ENCODE measurements at places on chromosomes 12 and 14.

DNA sequence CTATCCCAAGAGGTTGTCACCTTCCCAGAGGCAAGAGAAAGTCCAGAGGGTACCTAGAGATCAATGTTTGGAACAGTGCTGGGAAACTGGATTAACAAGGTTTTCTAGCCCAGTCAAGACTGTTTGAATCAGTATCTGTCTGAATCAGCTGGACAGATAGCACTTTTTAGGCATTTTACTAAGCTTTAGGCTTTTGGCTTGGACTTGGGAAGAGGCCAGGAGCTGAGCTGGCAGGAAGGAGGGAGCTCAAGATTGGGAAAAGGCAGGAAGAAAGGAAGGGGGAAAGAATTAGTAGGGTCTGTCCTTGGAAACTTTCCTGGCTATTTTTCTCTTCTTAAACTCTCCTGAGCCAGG is 8.3 kb downstream of the IKZF4 start:
- DNase-seq = no peak

GRCh38 chr14:65237941-65238340 is 135.6 kb upstream of the MAX start:
- DNase-seq = no peak

DNA sequence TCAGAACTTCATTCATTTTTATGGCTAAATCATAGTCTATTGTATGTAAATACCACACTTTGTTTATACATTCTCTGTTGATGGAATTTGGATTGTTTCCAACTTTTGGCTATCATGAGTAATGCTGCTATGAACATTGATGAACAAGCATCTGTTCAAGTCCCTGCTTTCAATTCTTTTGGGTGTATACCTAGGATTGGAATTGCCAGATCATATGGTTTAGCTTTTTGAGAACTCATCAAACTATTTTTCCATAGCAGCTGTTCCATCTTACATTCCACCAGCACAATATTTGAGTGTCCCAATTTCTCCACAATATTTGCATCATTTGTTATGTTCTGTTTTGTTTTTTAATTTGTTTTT is 52.3 kb upstream of the CCND2 start:
- DNase-seq = no peak

GRCh38 chr12:40439771-40440492 is 215.1 kb downstream of the LRRK2 start:
- no peak for DNase-seq

- DNase-seq = no peak
Observed at GRCh38 chr12:92550661-92551060, 152.1 kb upstream of the PLEKHG7 start.

- DNase-seq = peak; percentile 62
Observed at GRCh38 chr12:40693207-40693821, 1.1 kb downstream of the CNTN1 start.

DNA sequence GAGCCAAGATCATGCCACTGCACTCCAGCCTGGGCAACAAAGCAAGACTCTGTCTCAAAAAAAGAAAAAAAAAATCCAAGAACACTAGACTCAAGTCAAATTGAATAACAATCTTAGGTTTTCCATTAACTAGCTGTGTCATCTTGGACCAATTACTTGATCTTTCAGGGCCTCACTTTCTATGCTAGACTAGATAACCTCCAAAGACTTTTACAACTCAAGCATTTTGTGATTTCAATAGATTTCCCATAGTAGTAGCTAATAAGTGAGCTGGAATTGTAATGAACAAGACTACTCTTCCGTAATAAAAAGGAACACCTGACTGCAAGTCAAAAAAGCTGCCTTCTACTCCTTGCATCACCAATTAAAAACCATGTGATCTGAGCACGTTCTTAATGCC is 127.0 kb upstream of the SSTR1 start:
- no peak for DNase-seq

- no peak for DNase-seq
Observed at GRCh38 chr14:74368441-74368840, 20.2 kb downstream of the VRTN start.

- DNase-seq = no peak
Observed at GRCh38 chr12:76124456-76124855, 40.0 kb upstream of the NAP1L1 start.

DNA sequence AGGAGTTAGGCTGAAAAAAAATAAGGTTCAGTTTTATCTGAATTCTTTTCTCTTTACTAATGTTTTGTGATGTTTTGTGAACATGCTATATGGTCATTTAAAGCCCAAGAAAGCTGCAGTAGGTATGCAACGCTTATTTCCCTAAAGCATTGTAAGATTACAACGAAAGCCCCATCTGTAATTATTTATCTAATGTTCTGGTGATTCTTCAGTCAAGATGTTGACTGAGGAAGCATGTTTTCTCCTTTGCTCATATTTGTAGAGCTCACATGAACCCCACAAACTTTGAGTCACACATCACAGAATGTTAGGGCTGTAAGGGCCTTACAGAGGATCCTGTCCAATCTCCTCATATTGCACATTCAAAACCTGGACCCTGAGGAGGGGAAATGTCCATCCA is 3.2 kb upstream of the TUBA1C start:
- DNase-seq = no peak

GRCh38 chr14:49950275-49951228 is 57.7 kb downstream of the ARF6 start:
- DNase-seq = no peak

- no peak for DNase-seq
Observed at GRCh38 chr12:123744836-123745235, 17.3 kb upstream of the DNAH10 start.

DNA sequence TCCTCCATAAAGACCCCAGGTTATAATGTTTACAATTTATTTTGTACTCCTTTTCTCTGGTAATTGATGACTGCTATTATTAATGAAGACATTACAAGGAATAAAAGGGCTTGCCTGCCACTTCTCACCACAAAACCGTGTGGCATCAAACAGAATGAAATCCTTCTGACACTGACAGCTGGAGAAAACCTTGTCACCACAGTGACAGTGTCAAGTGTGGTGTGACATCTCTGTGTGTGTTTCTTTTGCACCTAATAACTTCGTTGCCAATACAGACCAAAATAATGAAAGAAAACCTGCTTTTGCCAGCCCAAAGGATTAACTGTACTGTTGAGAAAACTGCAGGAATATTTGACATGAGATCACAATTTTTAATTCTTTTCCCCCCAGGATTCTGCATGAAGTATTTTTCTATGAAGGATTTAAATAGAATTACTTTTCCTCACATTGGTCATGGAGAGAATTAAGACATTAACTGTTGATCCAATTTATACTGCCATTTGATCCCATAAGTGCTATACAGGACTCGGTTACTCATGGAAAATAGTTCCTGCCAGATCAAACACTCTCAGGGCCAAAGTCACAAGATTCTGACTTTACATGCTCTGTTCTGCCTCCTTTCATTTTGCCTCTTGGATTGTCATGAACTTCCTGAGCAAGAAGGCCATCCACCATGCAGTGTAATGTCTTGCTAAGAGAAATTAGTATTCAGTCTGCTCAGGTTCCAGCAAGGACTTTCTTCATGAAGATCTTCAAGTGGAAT is 60.4 kb upstream of the IFNG-AS1 start:
- DNase-seq = no peak

- DNase-seq = no peak
Observed at GRCh38 chr14:104388011-104388521, 191.5 kb upstream of the C14orf180 start.

- no peak for DNase-seq
Observed at GRCh38 chr12:113960030-113960429, 6.1 kb downstream of the RBM19 start.

DNA sequence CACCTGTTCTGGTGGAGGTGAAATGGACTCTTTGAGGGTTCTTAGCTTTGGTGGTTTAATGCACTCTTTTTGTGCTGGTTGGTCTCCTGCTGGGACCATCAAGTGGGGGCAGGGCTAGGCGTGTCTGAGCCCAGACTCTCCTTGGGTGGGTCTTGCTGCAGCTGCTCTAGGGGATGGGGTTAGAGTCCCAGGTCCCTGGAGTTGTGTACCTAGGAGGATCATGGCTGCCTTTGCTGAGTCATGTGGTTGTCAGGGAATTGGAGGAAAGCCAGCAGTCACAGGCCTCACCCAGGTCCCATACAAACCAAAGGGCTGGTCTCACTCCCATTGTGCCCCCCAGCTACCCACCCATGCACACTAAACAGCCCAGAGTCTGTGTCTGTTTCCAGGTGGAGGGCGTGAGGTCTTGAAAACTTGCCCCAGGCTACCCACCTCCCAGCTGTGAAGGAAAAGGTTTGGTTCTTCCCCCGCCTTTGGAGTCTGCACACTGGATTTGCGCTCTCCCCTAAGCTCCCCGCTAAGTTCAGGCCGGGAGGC is 387.7 kb downstream of the TMTC2 start:
- no peak for DNase-seq

DNA sequence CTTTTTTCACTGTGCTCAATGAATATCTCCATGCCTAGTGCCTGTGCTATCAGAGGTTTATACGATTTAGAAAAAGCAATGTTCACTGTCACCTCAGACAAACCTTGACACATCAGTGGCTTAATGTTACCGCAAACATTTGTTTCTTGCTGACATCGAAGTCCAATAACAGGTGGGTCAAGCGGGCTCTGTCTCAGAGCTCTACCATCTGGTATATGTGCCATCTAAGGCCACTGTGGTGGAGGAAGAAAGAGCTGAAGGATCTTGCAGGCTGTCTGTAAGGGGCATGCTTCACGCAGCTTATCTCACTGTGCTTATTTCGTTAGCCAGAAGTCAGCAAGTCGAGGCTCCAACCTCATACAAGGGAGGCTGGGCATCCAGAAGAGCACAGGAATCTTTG is 189.5 kb upstream of the NTF3 start:
- no peak for DNase-seq

- no peak for DNase-seq
Observed at GRCh38 chr14:75204116-75204515, 27.7 kb upstream of the TMED10 start.

DNA sequence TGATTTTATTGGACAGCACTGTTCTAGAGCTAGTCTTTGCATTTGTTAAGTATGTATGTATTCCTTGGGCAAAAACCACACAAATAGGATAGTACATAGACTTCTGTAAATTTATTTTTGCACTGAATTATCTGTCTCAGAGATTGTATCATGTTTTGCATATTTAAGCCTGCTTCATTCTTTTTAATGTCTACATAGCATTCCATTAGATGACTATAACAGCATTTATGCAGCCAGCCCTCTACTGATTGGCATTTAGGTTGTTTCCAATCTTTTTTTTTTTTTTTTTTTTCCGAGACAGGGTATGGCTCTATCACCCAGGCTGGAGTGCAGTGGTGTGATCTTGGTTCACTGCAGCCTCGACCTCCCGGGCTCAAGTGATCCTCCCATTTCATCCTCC is 34.5 kb downstream of the SYNDIG1L start:
- no peak for DNase-seq

GRCh38 chr12:80709811-80710726 is 2.6 kb downstream of the MYF6 start:
- DNase-seq = no peak

GRCh38 chr14:38090506-38090905 is 117.2 kb upstream of the SSTR1 start:
- no peak for DNase-seq

GRCh38 chr14:89427426-89428172 is 10.6 kb upstream of the FOXN3 start:
- DNase-seq = no peak

- no peak for DNase-seq
Observed at GRCh38 chr12:113197518-113198077, 12.1 kb downstream of the RITA1 start.

GRCh38 chr12:58007875-58008274 is 66.5 kb downstream of the ATP23 start:
- no peak for DNase-seq

DNA sequence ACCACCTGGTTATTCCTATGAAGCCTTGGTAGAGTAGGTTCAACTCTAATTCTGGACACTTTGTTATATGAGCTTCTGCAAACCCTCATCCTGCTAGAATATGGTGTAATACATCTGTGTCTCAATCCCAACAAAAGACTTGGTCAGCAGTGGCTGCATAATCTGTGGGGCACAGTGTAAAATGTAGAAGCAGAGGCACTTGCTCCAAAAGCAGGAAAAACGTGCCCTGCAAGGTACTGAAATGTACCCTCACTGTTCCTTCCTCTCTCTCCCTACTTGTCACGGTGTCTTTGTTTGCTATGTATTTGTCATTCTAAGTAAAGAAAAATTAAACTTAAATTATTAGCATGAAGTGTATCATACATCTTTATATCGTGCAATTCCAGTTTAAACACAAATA is 267.9 kb downstream of the BCL11B start:
- no peak for DNase-seq

- no peak for DNase-seq
Observed at GRCh38 chr12:30925607-30926242, 823 bp upstream of the TSPAN11 start.

DNA sequence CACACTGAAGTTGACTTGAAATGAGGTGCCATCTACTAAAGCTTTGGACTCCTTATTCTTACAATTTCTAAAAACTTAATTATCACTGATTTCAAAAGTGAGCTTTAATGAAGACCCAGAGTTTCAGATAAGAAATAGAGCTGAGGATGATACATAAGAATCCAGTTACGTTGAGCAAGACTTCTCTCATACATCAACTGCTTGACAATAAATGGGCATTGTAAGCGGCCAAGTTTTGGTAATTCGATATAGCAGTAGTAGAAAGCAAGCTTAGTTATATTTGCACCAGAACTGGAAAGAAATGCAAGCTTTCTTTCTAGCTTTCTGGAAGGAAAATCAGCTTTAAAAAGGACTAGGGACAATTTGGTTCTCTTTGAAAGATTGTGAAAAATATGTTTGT is 1359.6 kb downstream of the FSCB start:
- no peak for DNase-seq

DNA sequence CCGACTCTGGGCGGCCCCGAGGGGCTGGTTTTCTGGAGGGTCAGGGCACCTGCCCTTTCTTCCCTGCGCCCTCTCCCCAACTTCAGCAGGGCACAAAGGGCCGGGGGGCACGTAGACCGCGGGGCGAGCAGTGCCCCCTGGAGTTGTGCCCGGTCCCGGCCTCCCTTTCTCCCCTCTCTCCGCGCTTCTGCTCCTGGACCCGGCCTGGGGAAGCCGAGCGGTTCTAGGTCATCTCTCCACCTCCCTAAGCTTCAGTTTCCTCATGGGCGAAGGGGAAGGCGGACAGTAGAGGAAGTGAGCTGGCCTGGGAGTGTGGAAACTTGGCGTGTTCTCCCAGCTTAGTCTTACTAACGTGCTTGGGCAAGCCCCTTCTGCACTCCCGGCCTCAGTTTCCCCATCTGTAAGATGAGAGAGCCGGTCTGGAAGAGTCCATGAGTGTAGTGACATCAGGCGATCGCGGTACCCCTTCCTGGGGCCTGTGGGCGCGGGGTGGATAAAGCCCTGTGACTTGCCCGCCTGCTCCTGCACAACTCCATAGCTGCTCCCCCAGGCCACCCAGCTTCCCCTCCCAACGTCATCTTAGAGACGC is 158.6 kb upstream of the PARP11 start:
- no peak for DNase-seq

DNA sequence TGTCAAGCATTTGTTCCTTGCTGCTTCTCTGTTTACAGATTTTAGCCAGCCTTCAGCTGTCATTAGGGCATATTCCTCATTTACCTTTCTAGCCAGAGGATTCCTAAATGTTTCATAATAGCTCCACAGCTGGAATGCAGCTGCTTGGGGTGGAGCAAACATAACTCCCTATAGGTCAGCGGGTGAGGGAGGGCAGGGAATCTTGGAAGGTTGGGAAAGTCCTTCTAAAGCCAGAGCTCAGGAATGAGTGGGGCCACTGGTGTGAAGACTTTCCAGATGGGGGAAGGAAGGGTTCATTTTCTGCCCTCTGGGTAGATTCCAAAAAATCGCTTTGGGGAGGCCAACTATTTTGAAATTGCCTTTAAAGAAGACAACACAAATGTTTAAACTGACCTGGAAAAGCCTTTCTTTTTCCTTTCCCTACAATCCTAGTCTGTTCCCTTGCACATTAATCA is 16.3 kb upstream of the IRF2BPL start:
- no peak for DNase-seq

- no peak for DNase-seq
Observed at GRCh38 chr14:62369919-62370560, 607.8 kb downstream of the SNAPC1 start.

Measured in DMS 273 treated with DMSO at 0.1 percent for 48 hours (cell line).